ENCODE measurements at places on chromosomes 4 and X.

- DNase-seq: no peak
Observed at GRCh38 chrX:14352511-14352910, 176.8 kb upstream of the GLRA2 start.

DNA sequence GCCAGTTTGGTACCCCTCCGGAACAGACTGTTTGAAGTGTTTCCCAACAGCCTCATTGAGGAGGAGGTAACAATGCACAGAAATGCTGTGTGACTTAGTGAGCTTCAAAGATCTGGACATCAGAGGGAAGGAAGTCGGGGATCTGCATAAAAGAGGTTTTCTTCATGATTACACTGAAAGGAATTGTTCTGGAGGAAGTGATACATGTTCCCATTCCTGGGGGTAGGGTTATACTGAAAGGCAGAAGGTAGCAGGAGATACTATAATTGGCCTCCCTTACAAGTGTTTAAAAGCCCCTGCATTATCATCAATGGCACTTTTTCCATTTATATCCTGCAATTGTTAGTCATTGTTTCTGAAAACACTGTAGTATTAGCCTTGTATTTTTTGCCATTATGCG is 94.0 kb upstream of the DKK2 start:
- DNase-seq: no peak

- no peak for DNase-seq
Observed at GRCh38 chr4:76016393-76016792, 6.9 kb downstream of the CXCL10 start.

- DNase-seq: no peak
Observed at GRCh38 chrX:4043951-4044350, 330.5 kb upstream of the PRKX start.

DNA sequence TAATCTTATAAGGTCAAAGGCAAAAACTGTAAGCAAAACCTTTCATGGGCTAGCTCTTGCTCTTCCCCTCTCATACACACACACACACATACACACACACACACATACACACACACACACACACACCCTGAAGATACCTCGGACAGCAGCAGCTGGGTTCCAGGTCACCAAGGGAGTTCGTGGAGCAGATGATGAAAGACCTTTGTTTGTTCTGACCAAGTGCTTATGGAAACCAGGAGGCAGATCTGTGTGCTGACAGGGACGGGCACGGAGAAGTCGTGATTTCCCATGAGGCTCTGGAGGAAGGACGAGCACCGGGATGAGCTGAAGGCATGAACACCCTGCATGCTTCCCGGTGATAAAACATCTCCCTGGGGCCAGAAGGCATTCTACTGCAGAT is 35.4 kb upstream of the CRMP1 start:
- no peak for DNase-seq

DNA sequence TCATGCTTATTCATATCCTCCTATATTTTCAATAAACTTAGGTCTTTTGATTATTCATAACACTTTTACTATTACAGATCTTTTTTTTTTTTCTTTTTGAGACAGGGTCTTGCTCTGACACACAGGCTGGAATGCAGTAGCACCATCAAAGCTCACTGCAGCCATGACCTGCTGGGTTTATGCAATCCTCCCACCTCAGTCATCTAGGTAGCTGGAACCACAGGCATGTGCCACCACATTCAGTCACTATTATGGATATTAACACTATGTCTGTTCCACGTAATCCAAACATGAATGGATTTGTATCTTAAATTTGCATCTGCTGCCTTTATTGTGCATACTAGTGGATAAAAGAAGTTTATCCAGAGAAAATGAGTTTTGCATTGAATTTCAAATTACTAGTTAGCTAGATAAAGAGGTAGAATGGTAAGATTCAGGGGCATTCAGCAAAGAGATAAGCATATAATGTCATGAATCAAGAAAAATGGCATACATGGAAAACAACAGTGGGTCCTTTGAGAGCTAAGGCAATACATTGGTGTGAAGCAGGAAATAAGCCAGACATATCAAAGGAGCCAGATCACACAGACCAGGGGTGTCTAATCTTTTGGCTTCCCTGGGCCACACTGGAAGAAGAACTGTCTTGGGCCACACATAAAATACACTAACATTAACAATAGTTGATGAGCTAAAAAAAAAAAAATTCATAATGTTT is 13.9 kb downstream of the ANAPC10 start:
- DNase-seq: no peak

GRCh38 chr4:2354760-2355159 is 63.7 kb downstream of the ZFYVE28 start:
- DNase-seq: no peak

GRCh38 chr4:76208005-76208765 is 5.4 kb downstream of the SCARB2 start:
- DNase-seq: no peak

DNA sequence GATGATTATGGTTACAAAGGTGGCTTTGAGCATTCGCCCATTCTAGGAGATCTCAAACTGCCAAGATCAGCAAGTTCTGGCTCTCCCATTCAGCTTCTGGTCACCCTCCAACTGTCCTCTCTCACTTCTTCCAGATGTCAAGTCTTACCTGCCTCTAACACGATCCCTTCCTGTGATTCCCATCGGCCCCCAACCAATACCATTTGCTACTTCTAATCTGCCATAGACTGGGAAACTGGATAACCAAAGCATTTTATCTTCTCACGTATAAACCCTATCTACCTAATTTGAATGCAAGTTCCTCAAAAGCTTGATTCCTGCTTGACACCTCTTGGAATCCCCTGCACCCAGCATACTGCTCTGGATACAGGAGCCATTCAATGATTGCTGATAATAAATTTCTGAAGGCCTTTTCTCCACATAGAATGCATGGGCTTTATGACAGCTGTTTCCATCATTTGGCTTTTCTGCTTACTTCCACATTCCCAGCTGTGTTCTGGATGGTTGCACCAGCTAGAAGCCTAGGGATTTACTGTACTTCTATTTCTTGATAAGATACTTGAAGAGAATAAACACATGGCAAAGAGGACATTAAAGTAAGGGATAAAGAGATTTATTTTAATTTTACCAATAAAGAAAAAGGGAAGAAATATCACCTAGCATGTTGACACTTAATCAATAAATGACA is 9.6 kb downstream of the GPC4 start:
- DNase-seq: no peak

- DNase-seq: no peak
Observed at GRCh38 chr4:101155368-101155767, 192.0 kb downstream of the PPP3CA start.

Data from stimulated activated CD8-positive, alpha-beta memory T cell treated with anti-CD3 and anti-CD28 coated beads, Interleukin-7, amount 100 ng/mL, for 1 hour (primary cell).